ENCODE measurements at places on chromosomes 11 and 22. TPM values are rescaled to one million over a fixed set of nuclear protein-coding genes. Genes with fewer than 3 reads are reported as not detected.

The ZNRF3 gene
- 5.9 TPM for total RNA-seq

The IFITM1 gene
- 9.6 TPM for total RNA-seq

The DDI1 gene
- total RNA-seq: not detected

The ADAMTS15 gene
- 66.9 TPM for total RNA-seq

The GRIK4 gene
- total RNA-seq: not detected

The BIRC3 gene
- 0.37 TPM for total RNA-seq

The SPON1 gene
- 1.6 TPM for total RNA-seq

The GSC2 gene
- total RNA-seq: not detected

The RCOR2 gene
- 2.7 TPM for total RNA-seq

The VWCE gene
- 8.1 TPM for total RNA-seq

The SEPTIN3 gene
- total RNA-seq: not detected

The EMID1 gene
- not detected for total RNA-seq

The YPEL1 gene
- total RNA-seq: 0.37 TPM

The AGBL2 gene
- 0.37 TPM for total RNA-seq

The SCUBE1 gene
- total RNA-seq: not detected

The PLAAT5 gene
- total RNA-seq: under 0.01 TPM

The OR5P2 gene
- not detected for total RNA-seq

The CD3D gene
- not detected for total RNA-seq

The RTN3 gene
- 74.7 TPM for total RNA-seq

The CECR2 gene
- total RNA-seq: under 0.01 TPM

The TRIM6 gene
- total RNA-seq: 2.6 TPM

The FGF3 gene
- not detected for total RNA-seq

The CRYBB2 gene
- total RNA-seq: not detected

The CASP5 gene
- not detected for total RNA-seq

The TIGD3 gene
- under 0.01 TPM for total RNA-seq

The METTL15 gene
- 22.1 TPM for total RNA-seq

The CLDN5 gene
- not detected for total RNA-seq

The SDF2L1 gene
- total RNA-seq: 22.0 TPM

The GAB4 gene
- total RNA-seq: not detected

The C22orf31 gene
- not detected for total RNA-seq

The LGALS12 gene
- 0.20 TPM for total RNA-seq

The OR4A47 gene
- not detected for total RNA-seq

All from subcutaneous preadipocyte (primary cell).